Natural killer cell (primary cell): ENCODE measurements at places on chromosomes 2 and 18.

DNA sequence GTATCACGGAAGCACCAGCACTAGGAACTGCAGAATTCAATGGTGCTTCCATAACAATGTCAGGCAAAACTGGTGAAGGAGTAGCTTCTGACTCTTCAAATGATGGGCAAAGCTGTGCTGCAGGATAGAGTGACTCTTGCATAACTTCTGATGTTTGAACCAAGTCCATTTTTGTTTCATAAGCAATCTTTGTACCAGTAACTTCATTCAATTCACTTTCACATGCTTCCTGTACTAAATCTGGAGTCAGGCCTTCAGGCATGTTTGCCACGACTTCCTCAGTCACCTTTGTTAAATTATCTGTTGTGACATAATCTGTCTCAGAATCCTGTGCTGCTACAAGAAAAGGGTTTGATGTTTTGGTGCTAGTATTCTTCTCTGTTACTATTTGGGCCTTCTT, 24.0 kb downstream of the RTN4 start:
- no peaks in the 10 kb centered on the region for H3K4me1 ChIP-seq
- no peaks in the 10 kb centered on the region for H3K27me3 ChIP-seq
- no peak overlapping the region for H3K4me3 ChIP-seq
- no peaks in the 10 kb centered on the region for H3K36me3 ChIP-seq
- DNase-seq, result no peak

DNA sequence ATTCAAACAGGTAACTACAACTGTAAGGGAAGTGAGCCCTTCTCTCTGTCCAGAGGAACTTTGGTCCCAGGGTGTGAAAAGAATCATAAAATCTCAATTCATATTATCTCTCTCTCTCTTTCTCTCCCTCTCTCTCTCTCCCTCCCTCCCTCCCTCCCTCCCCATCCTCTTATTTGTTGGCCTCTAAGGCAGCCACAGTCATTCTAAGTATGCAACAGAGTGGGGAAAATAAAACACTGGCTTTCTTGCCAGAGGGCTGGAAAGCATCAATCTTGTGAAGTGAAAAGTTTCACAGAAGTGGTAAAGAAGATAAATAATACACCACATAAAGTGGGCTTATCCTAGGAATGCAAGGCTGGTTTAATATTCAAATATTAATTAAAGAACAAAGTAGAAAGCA, 95.6 kb upstream of the KCNH7 start:
- DNase-seq, result no peak
- H3K36me3 ChIP-seq, result no peaks in the 10 kb centered on the region
- H3K27me3 ChIP-seq, result no peaks in the 10 kb centered on the region

DNA sequence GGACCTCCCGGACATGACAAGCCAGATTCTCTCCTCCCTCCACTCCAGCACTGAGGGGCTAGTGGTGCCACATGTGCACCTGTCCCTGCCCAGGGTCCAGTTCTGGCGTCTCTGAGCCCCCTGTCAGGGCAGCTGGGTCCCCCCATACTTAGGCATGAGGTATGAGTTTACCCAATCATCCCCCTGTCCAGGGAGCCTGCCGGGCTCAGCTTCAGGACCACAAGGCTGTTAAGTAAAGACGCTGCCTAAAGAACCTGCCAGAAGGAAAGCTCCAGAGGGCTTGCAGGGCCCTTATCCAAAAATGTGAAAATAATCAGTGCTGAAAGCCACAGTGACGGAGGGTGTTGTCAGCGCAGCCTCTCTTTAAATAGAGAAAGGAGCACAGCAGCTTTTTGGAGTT, 40.0 kb downstream of the SH3BP4 start:
- no peaks in the 10 kb centered on the region for H3K27me3 ChIP-seq
- H3K36me3 ChIP-seq, result no peaks in the 10 kb centered on the region
- no peak overlapping the region for H3K27ac ChIP-seq
- DNase-seq, result no peak
- no peak overlapping the region for H3K4me3 ChIP-seq

- H3K36me3 ChIP-seq, result peaks cover 46% of the 10 kb centered on the region
- peak overlapping the region; percentile 86 for H3K27ac ChIP-seq
- no peak overlapping the region for H3K4me3 ChIP-seq
- peak; percentile 86 for DNase-seq
Measured at GRCh38 chr2:157413326-157414035, 30.4 kb downstream of the CYTIP start.

DNA sequence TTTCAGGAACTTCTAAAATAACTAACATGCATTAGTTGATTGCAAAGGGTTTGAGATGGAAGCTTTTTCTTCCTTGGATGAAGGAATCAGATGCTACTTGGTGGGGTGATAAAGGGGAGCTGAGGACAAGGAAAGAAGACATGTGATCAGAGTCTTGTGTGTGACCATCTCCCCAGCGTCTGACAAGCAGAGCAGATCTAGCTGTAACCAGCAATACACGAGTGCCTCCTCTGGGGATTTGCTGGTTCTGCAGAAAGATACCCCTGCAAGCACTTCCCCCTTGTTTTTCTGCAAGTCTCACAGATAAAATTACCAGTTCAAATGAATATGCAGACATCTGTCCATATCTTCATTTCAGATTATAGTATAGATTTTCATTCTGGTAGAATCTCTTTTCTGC, 2.7 kb downstream of the CDH7 start:
- DNase-seq, result no peak
- H3K4me1 ChIP-seq, result no peaks in the 10 kb centered on the region
- peaks cover 3% of the 10 kb centered on the region for H3K27me3 ChIP-seq
- no peak overlapping the region for H3K27ac ChIP-seq
- H3K4me3 ChIP-seq, result no peak overlapping the region

DNA sequence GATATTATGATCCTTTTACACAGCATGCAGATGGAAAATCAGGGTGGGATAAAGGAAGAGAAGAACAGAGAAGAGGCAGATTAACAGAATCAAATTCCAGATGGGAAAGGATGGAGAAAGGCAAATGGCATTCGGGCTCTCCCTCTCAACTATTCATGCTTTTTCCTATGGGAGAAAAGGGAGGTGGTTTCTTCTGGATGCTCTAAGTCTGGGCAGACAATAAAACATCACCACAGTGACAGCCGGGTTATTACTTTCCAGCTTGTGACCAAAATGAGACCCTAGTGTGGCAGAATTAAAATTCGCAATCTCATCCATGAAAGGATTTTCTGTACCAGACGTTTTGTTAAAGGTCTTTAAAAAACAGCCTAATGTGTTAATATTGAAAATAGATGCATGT, 440.7 kb downstream of the RND3 start:
- DNase-seq, result no peak
- H3K36me3 ChIP-seq, result no peaks in the 10 kb centered on the region
- no peak overlapping the region for H3K4me3 ChIP-seq
- H3K27me3 ChIP-seq, result no peaks in the 10 kb centered on the region
- no peak overlapping the region for H3K27ac ChIP-seq

- H3K4me3 ChIP-seq, result no peak overlapping the region
- H3K27ac ChIP-seq, result no peak overlapping the region
- no peak for DNase-seq
- peaks cover 2% of the 10 kb centered on the region for H3K27me3 ChIP-seq
- H3K4me1 ChIP-seq, result no peaks in the 10 kb centered on the region
Measured at GRCh38 chr2:26892133-26892532, 44.2 kb downstream of the DPYSL5 start.

DNA sequence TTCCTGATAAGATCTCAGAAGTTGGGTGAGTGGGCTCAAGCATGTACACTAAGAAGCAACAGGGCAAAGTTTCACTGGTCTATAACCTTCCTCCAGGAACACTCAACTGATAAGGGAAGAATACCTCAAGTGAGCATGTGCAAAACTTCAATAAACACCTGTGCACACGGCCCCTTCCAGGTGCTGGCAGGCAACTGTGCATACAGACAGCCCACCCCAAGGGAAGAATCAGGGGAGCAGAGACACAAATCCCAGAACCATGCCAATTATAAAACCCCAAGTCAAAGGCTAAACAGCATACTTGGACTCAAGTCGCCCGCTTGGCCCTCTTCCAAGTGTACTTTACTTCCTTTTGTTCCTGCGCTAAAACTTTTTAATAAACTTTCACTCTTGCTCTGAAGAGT, 85.9 kb upstream of the RTN4 start:
- H3K27me3 ChIP-seq, result no peaks in the 10 kb centered on the region
- H3K36me3 ChIP-seq, result no peaks in the 10 kb centered on the region
- DNase-seq, result no peak
- H3K27ac ChIP-seq, result no peak overlapping the region

GRCh38 chr2:24237313-24237712, 62.5 kb downstream of the FAM228A start:
- DNase-seq, result no peak
- H3K27ac ChIP-seq, result no peak overlapping the region

- H3K36me3 ChIP-seq, result no peaks in the 10 kb centered on the region
- H3K27me3 ChIP-seq, result no peaks in the 10 kb centered on the region
- no peak overlapping the region for H3K4me3 ChIP-seq
- no peak overlapping the region for H3K27ac ChIP-seq
- DNase-seq, result no peak
Measured at GRCh38 chr2:146135245-146135644, 1615.3 kb upstream of the ZEB2 start.

DNA sequence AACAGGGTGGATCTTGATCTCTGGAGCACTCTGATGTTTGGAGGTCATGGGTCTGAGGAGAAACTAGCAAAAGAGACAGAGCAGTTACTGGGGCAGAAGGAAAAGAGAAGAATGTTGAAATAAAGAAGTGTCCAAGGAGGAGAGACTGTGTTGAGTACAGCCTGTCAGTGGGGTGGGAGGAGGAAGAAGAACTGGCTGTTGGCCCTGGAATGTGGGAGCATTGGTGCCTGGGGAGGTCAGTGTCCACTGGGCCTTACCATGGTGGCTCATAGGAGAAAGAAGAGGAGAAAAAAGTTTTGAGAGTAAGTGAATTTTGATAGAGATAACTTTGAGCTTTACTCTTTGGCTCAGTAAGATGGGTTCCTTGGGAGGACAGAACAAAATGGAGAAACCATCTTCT, 499.0 kb downstream of the TXNL1 start:
- no peaks in the 10 kb centered on the region for H3K4me1 ChIP-seq
- no peaks in the 10 kb centered on the region for H3K36me3 ChIP-seq
- no peak for DNase-seq
- no peaks in the 10 kb centered on the region for H3K27me3 ChIP-seq

DNA sequence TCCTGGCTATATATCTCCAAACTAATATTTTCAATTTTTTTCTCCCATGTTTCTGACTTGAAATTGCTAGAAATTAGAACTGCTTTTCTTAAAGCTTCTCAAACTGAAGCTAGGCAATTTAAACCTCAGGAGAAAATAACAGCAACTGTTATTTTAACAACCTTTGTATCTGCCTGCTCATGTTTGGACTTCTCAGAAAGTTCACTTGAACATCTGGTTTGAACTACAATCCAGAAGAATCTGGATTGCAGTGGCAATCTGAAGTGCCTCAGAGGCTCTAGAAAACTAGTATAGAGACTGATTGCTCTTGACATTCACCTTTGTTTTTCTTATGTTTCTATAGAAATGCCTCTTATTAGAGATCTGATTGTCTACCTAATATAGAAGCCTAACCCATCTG, 64.1 kb downstream of the STAT4 start:
- H3K27ac ChIP-seq, result no peak overlapping the region
- no peaks in the 10 kb centered on the region for H3K27me3 ChIP-seq
- no peaks in the 10 kb centered on the region for H3K4me1 ChIP-seq
